GM23338 (cell line): ENCODE measurements at places on chromosomes 3 and 15. TPM values are rescaled to one million over a fixed set of nuclear protein-coding genes. Genes with fewer than 3 reads are reported as not detected.
A peak's percentile ranks its signal among the peaks of the same experiment; 100 is the strongest.

DNA sequence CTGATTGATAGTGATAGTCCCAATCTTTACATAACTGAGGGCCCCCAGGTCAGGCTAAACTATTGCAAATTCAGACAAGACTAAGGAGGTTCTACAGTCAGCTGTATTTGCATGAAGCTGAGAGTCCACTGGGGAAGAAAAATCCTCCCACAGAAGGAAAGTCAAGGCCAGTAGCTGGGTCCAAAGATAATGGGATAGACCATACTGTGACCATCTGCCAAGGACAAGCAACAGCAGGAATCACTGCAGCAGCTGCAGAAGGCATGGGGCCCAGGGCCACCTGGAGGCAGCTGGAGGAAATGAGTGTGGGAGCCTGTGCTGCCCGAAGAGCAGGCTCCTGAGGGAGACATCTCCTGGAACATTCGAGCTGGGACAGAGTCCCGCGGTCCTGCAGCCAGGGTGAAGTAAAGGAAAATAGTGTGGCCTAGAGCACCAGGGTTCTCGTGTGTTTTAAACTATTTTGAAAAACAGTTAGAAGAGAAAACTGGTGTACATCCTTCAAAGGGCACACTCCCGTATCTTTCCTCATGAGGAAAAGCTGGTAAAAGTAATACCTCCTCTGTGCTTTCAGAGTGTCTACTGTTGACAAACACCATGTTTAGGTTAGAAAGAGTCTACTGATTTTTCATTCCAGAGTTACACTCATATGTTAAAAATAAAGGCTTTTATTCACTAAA, 13.2 kb upstream of the TMEM212 start:
- DNase-seq = peak; percentile 86

DNA sequence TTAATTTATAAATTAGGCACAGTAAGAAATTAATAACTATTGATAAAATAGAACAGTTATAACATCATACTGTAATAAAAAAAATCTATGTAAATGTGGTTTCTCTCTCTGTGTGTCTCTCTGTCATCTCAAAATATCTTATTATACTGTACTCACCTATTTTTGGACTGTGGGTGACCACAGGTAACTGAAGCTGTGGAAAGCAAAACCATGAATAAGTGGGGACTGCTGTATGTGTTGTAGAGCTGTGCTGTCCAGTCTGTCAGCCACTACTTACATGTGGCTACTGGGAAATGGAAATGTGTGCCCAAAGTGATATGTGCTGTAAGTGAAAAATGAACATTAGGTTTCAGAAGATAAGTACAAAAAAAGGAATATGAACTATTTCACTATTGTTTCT, 145.5 kb downstream of the CNTN4 start:
- DNase-seq = no peak

DNA sequence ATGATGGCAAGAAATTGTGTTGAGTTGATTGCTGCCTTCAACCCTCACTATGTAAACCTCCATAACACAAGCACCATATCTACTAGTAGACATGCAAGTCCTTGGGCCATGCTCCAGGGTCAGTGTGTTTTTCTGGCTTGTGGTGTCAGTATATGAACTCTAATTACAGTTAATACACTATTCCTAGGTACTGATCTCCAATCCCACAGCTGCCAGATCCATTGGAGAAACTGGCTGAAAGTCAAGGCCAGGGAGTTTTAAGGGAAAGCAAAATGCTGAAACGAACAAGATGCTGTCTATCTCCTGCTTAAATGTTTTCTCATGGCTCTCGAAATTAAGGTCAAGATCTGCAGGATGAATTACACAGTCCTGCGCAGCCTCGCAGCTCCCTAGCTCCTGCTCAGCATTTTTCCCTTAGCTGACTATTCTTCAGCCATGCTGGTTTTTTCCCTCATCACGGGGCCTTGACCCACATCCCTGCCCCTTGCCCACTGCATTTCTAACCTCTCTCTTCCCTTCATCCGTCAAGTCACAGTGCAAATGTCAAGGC, 425.0 kb upstream of the ADAMTS9 start:
- DNase-seq = no peak

The NRG4 gene
- 0.21 TPM in 1 of 2 replicates, not detected in the other for total RNA-seq

DNA sequence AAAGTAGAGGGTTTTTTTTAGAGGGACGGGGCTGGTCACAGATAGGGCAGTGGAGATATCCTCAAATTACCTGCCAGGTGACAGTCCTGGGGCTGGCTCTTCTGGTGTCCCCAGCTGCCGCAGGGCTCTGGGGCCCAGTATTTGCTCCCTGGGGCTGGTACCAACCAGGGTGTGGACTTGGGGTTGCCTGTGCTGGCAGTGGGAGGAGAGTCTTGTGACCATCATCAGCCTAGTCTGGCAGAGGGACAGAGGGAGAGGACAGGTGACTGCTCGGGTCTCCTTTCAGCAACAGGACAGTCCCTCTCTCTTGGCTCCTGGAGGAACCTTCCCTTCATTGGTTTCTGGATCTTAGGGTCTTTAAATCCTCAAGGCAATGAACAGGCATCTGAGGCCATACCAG, 7.9 kb upstream of the RPP14 start:
- no peak for DNase-seq

The FRMD5 gene
- 10.1 and 17.3 TPM in 2 replicates for total RNA-seq
